ENCODE measurements at places on chromosomes 3 and 15.

GRCh38 chr3:103218793-103219192 lies 784.0 kb downstream of the ZPLD1 start:
- DNase-seq, result no peak

GRCh38 chr3:177041021-177041729 lies 156.1 kb downstream of the TBL1XR1 start:
- DNase-seq, result peak; percentile 25

- peak; percentile 98 for DNase-seq
Observed at GRCh38 chr3:58161435-58162398, 49.1 kb downstream of the DNASE1L3 start.

DNA sequence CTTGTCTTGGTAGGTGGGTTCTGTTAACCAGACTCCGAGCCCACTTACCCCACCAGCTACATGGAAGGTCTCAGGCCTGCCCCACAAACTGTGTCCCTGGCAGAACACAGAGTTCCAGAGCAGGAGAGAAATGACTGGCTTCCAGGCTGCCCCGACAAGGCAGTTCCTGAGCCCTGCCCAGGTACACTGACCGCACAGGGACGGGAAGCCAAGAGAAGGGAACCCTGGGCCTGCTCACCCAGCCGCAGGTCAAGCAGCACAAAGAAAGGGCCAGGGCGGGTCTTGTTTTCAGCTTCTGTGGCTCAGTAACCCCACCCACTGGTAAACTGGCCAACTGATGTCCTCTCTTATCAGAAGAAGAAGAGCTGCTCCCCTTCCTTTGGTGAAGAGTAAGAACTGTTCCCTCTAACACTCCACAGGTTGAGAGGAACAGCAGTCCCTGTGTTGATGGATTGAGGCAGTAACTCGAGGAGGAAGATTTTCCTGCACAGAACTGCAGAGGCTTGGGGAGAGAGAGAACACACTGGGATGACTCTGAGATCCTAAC lies 68.4 kb downstream of the CRTC3 start:
- DNase-seq, result no peak

GRCh38 chr3:182214416-182214815 lies 502.7 kb downstream of the SOX2 start:
- DNase-seq, result no peak

- DNase-seq, result no peak
Observed at GRCh38 chr3:155560135-155560534, 184.7 kb downstream of the PLCH1 start.

DNA sequence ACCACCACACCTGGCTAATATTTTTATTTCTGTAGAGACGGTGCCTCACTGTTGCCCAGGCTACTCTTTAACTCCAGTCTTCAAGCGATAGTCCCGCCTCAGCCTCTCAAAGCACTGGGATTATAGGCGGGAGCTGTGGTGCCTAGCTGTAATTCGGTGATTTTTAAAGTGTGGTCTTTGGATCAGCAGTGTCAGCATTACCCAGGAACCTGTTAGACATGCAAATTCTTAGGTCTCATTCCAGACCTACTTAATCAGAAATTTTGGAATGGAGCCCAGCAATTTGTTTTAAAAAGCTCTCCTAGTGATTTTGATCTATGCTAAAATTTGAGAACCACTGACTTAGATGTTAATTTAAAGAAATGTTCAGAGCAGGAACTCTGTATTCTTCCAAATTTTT lies 51.9 kb downstream of the GOLM2 start:
- peak; percentile 84 for DNase-seq

DNA sequence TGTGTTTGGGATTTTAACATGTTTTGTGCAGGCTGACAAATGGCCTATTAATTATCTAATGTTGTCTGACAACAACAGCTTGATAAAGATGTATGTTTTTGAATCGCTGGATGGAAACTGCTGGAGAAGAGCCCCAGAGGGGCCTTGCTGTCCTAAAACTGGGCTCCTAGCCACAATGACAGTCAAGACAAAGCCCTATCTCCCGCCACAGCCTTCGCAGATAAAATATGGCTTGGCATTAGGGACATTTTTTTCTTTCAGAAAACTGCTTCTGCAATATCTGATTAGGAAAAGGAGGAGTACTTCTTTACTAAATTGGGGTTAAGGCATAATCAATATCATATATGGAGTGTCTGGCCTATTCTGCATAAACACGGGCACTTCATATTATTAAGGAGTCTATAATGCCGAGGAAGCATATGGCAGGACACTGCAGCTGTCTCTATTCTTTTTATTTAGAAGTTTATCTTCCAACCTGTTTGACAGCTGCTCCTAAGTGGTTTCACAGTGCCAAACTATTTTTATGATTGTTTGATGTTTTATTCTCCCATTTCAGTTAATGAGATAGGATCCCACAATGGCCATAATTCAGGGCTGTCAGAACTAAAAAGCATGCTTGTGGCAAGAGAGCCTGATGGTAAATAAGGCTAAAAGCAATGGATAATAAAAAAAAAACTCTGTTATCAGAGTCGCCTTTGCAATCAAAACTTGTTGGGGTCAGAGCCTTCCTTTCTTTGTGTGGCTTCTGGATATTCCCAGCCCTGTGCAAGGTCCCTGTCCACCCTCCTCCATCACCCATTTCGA lies 210.1 kb downstream of the MECOM start:
- DNase-seq, result no peak

GRCh38 chr15:41621200-41622193 lies 38.7 kb upstream of the MGA start:
- DNase-seq, result peak; percentile 77

DNA sequence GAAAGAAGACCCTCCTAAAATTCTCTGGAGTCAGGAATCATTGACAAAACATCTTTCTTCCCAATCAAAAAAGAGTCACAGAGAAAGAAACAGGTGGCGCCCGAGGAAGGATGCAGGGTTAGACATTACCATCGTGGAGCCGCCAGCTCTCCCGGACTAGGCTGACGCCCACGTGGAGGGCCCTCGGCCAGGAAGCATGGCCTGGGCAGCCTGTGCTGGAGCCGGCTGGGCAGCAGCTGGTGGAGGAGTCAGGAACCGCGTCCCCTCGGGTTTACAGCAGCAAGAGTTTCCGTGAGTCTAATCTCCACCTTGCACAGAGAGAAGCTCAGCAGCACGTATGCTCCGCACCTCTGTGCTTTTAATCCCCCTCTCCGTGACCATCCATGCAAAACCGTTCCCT lies 533.7 kb upstream of the ATP11B start:
- no peak for DNase-seq

DNA sequence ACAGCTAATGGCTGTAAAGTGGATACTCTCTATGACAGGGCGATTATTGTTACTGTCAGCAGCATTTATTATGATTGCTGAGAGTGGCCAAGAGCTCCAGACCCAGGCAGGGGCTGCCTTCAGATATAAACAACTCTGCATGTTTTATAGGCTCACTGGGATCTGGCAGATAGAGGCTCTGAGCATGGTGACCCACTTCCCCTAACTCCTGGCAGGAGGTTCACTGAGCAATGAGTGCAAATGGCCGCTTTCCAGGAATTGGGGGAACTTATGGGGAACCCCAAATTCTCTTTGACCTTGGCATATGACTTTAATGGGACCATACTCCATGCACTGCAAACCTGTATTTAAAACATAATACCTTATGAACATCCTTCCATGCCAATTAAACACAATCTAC lies 59.0 kb downstream of the SCN5A start:
- DNase-seq, result no peak

DNA sequence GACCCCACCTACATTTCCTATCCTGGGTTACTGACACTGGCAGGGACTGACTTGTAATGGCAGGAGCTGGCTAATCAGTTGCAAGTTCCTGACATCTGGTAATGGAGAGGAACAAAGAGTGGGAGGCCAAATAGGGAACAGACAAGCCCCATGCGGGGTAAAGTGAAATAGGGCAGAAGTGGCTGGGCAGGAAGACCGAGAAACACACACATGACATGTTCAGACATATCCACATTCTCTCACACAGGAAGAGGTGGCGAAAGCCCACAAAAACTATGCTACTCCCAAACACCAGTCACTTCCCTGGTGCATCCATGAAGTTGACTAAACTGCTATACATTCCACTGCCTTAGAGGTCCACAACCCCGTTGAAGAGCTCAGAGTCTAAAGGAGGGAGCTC lies 394.1 kb upstream of the TBL1XR1 start:
- no peak for DNase-seq

DNA sequence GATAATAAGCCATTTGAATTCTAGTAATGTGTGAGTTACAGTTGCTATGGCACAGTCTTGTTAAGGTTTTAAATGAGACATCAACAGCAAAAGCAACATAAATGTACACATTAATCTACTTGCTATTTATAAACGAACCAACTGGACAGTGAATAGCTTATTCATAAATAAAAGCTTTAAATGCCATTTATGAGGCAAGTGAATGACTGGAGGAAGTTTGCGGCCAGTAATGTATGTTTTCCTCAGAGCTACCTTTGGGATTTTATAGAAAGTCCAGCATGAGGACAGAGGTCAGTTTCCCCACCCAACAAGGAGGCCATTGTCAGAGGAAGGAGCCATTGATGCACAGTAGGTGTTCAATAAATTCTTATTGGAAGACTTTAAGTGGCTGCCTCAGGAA lies 48.0 kb upstream of the PXYLP1 start:
- DNase-seq, result no peak

All from IMR-90 (cell line).